ENCODE measurements at places on chromosomes 4 and X.

- no peak for DNase-seq
These were observed 40.4 kb upstream of the MAGEB10 start for GRCh38 chrX:27767387-27767786.

DNA sequence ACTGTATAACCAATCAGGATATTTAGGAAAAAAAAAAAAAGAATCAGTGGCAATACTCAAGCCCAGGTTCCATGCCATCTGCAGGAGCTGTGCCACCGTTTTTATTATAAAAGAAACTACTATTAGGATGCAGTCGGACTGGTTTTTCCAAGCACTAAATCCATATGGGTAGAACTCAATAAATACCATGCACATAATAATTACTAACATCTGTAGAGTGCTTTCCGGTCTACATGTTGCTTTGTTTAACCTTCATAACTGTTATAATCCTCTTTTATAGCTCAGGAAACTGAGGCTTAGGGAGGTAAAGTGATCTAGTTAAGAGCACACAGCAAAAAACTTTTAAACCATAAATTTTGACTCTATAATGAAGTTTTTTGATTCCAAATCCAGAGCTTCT is 24.0 kb downstream of the ARSJ start:
- DNase-seq = no peak

DNA sequence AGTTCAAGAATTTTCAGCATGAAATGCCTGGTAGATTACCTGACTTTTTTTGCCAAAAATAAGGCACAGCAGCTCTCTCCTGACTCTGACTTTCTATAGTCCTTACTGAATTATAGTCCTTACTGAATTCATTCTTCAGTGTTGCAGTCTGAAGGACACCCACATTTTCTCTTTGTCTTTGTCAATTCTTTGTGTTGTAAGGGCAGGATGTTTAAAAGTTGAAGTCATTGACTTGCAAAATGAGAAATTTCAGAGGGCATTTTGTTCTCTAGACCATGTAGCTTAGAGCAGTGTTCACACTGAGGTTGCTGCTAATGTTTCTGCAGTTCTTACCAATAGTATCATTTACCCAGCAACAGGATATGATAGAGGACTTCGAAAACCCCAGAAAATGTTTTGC is 168.0 kb downstream of the SOWAHB start:
- no peak for DNase-seq

DNA sequence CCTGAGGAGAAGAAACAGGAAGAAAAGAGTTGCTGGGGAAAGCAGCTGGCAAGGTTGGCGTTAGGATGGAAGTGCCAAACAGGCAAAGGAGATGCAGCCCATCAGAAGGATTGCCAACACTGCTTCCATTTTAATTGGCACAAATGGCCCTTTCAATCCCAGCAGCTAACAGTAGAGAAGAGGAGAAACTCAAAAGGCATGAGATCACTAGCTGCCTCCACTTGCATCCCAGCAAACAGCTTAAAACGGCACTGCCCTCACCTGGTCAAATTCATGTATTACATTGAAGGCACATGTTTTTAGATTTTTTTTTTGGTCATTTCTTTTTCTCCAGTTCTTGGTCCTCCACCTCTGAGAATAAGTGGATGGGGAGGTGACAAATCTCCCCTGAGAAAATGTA is 14.9 kb upstream of the LOC101059915 start:
- no peak for DNase-seq

- no peak for DNase-seq
These were observed 382.6 kb upstream of the NOCT start for GRCh38 chr4:138632856-138633579.

DNA sequence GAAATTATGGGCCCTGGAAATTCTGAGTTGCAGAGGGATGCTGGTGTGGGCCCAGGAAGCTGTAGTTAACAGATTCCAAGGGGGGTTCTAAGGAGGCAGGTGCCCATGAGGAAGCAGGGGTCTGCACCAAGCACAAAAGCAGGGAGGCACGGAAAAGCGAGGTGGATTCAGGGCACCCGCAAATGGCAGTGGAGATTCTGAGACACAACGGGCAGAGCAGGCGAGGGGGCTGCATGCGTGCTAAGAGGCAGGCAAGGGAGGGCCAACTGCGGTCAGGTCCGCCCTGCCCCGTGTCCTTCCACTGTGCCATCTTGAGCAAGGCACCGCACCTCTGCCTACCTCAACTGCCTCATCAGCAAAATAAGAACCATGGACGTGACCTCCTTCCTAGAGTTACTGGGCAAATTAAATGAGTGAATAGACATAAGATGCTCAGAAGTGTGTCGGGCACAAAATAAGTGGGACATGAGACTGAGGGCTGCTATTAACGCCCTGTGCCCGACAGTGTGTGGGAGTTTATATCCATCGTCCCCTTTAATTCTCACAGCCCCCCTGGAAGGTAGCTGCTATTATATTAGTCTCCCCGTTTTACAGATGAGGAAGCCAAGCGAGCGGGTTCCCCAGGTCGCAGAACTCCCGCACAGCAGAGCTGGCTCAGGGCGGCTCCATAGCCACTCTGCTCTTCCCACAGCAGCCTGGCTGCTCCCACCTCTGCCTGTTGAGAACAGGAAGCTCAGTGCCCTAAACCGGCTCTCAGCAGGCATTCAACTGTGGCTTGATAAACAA is 67.6 kb downstream of the PPP2R2C start:
- no peak for DNase-seq

- DNase-seq = peak; percentile 39
These were observed 243.1 kb upstream of the FTHL17 start for GRCh38 chrX:31314921-31315320.

GRCh38 chrX:44483965-44484606 is 58.6 kb downstream of the FUNDC1 start:
- no peak for DNase-seq

- no peak for DNase-seq
These were observed 171.2 kb downstream of the AMELX start for GRCh38 chrX:11464380-11464779.

GRCh38 chr4:95563638-95564337 is 15.0 kb upstream of the UNC5C start:
- no peak for DNase-seq

DNA sequence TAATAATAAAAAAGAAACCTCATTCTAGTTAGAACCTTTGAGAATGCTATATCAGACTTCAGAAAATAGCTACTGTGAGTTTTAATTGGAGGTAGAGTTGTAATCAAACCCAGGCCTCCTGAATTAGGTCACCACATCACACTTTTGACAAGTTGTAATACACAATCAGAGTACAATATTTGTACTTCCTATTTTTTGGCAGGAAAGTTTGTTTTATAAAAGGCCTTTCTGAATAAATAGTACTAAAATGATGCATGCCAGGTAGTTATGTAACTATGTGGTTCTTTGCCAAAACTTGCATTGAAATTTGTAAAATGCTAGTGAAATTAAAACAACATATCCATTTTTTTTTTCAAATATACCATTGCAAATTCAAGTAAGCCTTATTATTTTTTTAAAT is 26.8 kb downstream of the ADH7 start:
- DNase-seq = no peak

DNA sequence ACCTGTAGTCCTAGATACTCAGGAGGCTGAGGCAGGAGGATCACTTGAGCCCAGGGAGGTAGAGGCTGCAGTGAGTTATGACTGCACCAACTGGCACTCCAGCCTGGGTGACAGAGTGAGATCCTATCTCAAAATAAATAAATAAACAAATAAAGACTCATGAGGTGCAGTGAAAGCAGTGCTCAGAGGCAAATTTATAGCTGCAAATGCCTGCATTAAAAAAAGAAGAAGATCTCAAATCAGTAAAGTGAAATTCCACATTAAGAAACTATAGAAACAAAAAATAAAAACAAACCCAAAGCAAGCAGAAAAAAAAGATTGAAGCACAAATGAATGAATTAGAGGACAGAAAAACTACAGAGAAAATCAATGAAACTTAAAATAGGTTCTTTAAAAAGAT is 22.5 kb upstream of the HSD17B13 start:
- no peak for DNase-seq

- no peak for DNase-seq
These were observed 144.0 kb downstream of the ADAM29 start for GRCh38 chr4:175062183-175062592.

DNA sequence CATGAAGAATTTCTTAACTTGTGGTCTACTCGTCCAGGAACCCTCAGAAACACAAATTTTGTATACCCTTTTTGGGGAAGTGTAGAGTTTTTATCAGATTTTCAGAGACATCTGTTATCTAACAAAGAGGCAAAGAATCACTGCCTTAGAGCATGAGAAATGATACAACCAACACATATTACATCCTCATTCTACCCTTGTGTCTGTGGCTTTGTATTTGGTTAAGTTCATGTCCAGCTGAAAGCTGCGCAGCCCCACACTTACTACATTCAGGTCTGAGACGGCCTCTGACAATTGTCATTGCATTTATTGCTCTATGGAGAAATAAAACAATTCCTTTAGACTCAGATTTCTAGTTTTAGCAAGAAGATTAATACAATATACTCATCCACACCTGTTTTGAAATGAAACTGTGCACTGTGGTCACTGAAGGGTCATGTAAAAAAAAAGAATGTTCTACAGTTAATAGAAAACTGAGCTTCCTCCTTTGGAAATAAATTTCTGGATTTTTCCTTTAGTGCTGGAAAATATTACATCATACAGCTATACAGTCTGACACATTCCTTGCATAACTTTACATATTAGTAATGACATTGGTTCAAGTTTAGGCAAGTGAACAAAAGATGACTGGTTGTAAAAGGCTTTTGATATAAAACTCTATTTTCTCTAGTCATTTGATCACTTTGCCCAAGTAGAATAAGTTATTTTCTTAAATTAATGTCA is 39.8 kb downstream of the GLRB start:
- DNase-seq = peak; percentile 64

DNA sequence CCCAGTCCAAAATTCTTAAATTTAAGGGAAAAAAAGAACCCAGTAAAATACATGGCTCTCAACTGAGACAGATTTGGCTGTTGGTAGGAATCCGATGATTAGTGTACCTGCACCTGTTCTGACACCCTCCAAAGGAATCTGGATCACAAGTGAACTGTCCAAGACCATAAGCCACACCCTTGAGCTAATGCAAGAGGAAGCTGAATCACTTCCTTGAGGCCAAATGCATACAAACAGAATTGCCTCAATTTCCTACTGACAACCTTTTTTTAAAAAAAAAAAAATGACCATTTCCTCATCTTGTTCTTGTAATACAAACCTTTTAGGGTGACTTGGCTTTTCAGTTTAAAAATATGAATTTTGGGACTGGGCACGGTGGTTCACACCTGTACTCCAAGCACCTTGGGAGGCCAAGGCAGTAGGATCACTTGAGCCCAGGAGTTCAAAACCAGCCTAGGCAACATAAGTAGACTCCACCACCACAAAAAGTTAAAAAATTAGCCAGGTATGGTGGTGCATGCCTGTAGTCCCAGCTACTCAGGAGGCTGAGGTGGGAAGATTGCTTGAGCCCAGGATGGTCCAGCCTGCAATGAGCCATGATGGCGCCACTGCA is 10.7 kb upstream of the FBXL5 start:
- DNase-seq = no peak

GRCh38 chrX:154719132-154719675 is 31.7 kb downstream of the GAB3 start:
- DNase-seq = no peak

All from fibroblast of skin of left quadriceps (primary cell).